ENCODE measurements at places on chromosomes 6 and 20. TPM values are rescaled to one million over a fixed set of nuclear protein-coding genes. Genes with fewer than 3 reads are reported as not detected.
A peak's percentile ranks its signal among the peaks of the same experiment; 100 is the strongest.

DNA sequence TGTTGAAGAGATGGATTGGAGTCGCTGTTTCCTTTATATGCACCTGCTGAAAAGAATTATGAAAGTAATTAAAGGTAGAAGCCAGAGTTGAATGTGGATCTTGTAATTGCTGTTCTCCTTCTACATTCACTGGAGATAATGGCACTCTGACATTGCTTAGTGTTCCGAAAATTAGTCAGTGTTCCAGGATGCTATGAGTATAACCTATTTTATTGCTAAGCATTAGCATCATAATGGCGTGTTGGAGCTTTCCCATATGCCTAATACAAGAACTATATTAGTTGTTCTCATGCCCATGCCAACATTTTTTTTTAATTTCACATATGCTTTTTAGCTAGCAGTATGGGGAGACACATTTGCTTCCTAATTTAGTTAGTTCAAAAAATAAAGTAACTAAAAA, 236.4 kb downstream of the ARHGAP18 start:
- DNase-seq: no peak

DNA sequence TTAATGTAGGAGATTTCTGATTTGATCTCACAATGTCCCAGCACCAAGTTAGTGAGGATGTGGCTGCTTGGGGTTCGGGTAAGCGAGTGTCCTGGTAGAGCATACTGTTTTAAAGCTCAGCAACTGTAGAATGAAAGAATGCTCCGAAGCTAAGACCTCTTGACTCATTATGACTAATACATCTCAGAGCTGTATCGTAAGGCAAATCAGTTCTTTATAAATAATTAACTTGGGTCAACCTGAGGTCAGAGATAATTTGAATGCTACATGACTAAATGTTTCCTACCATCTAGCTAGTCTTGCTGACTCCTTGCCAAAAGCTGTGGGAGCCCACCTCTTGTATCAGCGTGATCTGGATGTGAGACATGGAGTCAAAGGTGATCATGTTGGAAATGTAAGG, 128.8 kb upstream of the PDE7B start:
- DNase-seq: peak; percentile 82

- DNase-seq: peak; percentile 33
Measured at GRCh38 chr6:5499644-5500306, 238.5 kb downstream of the FARS2 start.

TINAG gene
- total RNA-seq: not detected

MAVS gene
- total RNA-seq: 11.5 TPM

GRM1 gene
- total RNA-seq: not detected

GRCh38 chr6:112221561-112221960, 32.8 kb downstream of the LAMA4 start:
- DNase-seq: no peak

DNA sequence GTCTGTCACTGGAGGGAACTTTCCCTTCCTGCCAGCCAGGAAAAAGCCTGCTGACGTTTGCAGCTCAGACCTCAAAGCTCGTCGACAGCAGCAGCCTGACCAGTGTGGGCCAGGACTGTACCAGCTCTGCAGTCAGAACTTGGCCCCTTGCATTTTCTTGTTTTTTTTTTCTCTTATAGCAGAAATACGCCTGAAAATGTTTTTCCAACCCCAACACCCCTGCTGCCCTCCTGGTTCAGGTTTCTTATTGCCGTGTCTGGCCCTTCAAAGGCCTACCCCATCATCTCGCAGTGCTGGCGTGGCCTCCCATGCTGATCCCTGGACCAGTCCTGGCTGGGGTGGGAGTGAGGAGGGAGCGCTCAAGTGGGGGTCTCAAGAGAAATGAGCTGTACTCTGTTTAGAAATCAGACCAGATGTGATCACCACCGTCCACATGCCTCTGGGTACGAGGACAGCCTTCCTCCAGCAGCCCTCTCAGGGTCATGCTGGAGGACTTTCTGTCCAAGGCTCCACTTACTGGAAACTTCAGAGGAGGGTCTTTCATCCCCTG, 169.0 kb downstream of the FOXC1 start:
- DNase-seq: no peak

HLA-F gene
- 21.8 TPM for total RNA-seq

DNA sequence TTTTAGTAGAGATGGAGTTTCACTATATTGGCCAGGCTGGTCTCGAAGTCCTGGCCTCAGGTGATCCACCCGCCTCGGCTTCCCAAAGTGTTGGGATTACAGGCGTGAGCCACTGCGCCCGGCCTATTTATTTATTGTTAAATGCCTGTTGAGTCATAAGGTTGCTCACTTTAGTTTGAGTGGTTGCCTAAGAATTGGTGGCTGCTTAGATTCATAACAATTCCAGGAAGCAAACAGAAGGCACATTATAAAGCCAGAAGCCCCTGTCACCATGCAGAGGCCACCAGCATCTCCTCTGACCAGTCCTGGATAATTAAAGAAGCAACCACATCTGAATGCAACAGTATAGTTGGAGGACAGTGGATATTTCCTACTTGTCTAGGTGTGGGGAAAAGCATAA, 24.0 kb upstream of the ARMH2 start:
- DNase-seq: no peak

CYP24A1 gene
- 1.0 TPM for total RNA-seq

HLA-DPB1 gene
- total RNA-seq: 34.6 TPM

DNA sequence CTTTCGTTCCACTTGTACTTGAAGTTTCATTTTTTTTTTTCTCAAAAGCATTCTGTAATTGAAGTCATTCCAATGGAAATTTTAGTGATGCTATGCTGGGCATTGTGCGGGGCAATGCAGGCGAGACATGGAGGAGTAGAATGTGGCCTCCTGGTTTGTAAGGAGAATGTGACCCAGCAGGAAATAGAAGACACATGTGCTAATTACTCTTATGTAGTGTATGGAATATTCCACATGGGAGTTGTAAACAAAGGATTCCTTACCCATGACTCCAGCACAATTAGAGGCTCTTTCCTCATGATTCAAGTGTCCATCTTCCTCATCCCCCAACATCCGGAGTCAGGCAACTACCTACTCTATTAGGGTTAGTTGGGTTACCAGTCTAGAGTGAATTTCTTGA, 14.9 kb upstream of the RFPL4B start:
- peak; percentile 59 for DNase-seq

GRCh38 chr6:72999995-73000394, 225.3 kb downstream of the KHDC1L start:
- DNase-seq: no peak

DNA sequence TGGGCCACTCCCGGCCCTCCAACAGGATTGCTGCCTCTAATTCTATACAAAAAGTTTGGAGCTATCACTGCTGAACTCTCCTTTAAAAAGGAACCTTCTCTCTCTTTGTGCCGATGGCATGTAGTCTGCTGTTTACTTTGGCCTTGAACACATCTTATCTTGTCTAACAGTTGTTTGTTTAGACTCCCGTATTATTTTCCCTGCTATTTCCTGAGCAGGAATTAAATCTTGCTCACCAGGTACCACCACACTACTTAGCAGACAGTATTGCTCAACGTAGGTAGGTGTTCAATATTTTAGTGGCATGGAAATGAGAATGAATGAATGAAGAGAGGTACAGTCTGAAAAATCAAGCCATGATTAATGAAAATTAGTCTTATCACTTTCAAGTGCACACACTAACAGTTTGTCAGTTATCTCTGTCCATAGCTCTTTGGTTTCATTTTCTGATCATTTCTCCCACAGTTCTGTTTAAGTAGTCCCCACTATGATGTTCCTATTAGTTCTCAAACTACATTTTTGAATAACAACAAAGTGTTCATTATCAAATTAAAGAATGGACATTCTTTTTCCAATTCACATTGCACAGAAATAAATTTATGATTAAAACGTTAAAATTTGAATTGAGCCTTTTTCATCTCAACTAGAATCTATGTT, 6.8 kb upstream of the HEY2 start:
- DNase-seq: no peak

GRCh38 chr6:48021904-48022303, 89.1 kb downstream of the PTCHD4 start:
- DNase-seq: no peak

DNA sequence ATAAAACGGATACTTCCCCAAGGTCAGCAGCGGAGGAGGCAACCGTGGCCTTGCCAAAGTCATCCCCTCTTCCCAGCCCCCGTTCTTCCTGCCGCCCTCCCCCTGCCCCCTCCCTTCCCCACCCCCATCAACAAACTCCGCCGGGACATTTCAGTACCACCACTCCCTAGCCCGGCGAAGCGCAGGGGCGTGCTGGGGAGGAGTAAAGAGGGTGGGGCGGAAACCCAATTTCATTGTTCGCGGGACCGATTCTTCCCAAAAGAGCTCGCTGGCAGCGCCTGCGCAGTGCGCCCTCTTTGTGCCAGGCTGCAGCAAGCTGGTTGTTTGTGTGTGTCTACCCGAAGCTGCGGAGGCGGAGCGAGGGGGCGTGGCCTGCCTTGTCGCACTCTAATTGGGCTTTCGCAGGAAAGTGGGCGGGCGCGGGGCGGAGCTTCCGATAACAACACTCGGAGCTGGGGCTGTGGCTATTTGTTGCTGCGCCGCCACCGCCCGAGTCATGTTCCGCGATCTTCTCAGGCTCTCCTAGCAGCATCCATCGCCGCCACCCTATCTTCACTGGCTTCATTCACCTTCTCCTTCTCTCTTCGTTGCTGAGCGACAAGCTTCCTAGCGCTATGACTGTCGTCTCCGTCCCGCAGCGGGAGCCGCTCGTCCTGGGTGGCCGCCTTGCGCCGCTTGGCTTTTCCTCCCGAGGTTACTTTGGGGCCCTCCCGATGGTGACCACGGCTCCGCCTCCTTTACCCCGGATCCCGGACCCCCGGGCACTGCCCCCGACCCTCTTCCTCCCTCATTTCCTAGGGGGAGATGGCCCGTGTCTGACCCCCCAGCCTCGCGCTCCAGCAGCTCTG, at the start of gene PNRC1:
Gene PNRC1, plus strand, starts transcription at position 471 of the 848 bp plus-strand sequence. Its CDS starts 144 bp downstream, at position 615.
- peak; percentile 99 for DNase-seq

DNA sequence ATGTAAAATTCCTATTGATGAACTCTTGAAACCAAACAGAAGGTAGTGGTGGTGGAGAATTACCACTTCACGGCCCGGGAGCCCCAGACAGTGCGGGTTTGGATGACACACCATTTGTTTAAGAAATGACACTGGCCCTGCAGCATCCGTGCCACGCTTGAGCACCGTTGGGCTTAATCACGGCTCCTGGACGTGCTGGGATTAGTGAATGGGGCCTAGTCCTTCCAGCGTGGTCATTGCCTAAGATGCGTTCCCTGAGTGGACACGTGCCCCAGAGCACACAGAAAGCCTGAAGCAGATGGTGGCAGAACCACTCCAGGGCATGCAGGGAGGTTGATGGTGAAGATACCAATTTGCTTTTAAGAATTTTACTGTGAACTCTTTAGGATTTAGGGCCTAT, 14.5 kb downstream of the STX16 start:
- DNase-seq: no peak

GRCh38 chr6:116556065-116556464, 2.5 kb downstream of the CALHM4 start:
- no peak for DNase-seq

DNA sequence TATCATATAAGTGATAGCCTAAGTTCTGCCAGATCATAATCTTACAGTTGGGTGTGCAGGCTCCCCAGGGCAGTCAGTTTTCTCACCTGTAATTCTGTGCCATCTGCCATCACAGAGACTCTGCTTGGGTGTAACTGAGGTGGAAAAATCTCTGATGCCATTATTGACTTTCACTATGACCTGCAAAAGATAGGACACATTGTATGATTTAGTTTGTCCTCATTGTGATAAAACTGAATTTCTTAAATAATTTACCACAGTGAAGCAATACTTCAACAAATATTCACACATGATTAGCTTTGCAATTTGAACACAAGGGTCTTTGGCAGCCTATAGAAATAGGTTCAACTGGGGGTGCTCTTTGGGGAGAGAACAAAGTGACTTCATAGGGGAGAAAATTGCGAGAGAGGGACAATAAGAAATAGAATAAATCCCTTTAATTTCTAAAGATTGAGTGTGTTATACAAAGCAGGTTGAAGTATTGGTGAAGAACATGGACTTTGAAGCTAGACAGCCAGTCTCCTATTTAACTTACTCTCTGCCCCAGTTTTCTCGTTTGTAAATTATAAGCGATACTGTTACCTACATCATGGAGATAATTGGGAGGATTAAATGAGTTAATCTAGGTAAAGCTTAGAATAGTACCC, 27.3 kb downstream of the FAM229B start:
- no peak for DNase-seq

GRCh38 chr6:62923728-62924127, 287.5 kb upstream of the FKBP1C start:
- no peak for DNase-seq

DNA sequence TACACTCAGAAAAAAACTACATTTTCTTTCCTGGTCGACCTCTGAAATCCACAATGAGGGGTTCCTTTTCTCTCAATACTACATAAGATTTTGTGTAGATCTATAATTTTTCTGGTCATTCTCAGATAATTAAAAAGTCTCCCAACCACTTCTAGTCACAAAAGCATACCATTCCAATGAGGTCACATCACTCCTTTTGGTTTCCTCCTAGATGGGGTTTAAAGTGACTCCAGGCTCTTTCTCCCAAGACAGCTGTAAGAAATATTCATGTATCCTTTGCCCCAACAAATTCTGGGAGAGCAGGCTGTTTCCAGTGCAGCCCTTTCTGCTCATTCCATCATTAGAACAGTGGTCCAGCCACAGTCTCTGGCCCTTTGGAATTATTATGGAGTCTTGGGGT, 43.1 kb upstream of the BEND6 start:
- DNase-seq: peak; percentile 86

DNA sequence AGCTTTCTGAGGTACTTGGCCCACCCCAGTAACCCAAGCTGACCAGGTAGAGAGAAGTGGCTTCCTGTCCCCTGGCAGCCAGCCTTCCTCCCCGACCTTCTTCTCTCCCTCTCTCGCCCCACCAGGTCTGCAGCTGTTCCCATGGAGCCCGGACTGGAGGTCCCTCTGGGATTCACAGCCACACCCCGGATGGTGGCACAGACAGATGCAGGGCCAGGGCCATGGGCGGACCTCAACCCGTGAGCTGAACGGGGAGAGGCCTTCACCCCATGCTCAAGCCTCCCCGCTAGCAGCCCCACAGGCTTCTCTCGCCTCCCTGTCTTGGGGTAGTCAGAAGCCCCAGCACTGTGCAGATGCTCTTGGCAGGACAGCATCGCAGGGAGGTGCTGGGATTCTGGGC, 41.3 kb downstream of the CPXM1 start:
- DNase-seq: no peak

SLX4IP gene
- 3.1 TPM for total RNA-seq

DNA sequence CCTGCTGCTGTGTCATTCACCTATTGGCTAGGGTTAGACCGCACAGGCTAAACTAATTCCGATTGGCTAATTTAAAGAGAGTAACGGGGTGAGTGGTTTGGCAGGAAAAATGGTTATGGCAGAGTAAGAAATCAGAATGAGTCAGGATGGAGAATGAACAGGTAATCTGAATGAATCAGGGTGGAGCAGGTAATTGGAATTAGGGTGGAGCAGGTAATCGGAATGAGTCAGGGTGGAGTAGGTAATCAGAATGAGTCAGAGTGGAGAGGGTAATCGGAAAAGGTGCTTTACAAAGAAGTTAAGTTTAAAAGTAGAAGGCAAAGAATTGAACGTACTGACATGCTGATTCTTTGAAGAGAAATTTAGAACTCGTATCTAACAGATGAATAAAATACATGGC, 11.7 kb downstream of the SLC35A1 start:
- DNase-seq: no peak

SIGLEC1 gene
- not detected for total RNA-seq

Data from Daoy (cell line).